ENCODE measurements at places on chromosomes 16 and 17. TPM values are rescaled to one million over a fixed set of nuclear protein-coding genes. Genes with fewer than 3 reads are reported as not detected.

- no peak overlapping the region for H3K4me3 ChIP-seq
- H3K27ac ChIP-seq, result no peak overlapping the region
- no peak for DNase-seq
Measured at GRCh38 chr17:41417576-41418015, 6.8 kb downstream of the KRT37 start.

DNA sequence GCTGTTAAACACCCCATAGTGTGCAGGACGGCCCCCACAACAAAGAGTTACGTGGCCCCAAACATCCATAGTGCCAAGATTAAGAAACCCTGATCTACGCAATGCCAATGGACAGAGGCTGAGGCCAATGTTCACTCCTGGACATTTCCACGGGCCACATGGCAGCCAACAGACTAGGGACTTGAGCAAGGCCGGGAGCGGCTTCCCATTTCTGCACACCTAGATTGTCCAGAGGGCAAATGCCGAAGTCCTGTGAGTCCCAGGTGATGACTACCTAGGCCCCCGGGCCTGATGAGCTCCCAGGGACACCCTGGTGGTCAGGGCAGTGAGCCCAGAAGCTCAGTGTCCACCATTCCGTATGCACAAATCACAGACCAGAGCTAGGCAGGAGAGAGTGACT is 95.5 kb downstream of the AMFR start:
- H3K4me3 ChIP-seq, result no peak overlapping the region
- no peaks in the 10 kb centered on the region for H3K36me3 ChIP-seq
- H3K27me3 ChIP-seq, result no peaks in the 10 kb centered on the region
- no peak for DNase-seq

GRCh38 chr17:41061964-41062363 is 2.0 kb upstream of the KRTAP2-3 start:
- no peak for DNase-seq
- no peak overlapping the region for H3K4me3 ChIP-seq
- no peaks in the 10 kb centered on the region for H3K36me3 ChIP-seq
- no peak overlapping the region for H3K27ac ChIP-seq
- no peaks in the 10 kb centered on the region for H3K4me1 ChIP-seq

- H3K4me1 ChIP-seq, result peaks cover 21% of the 10 kb centered on the region
- no peak overlapping the region for H3K27ac ChIP-seq
- no peaks in the 10 kb centered on the region for H3K27me3 ChIP-seq
- no peak overlapping the region for H3K4me3 ChIP-seq
- H3K36me3 ChIP-seq, result no peaks in the 10 kb centered on the region
- DNase-seq, result no peak
Measured at GRCh38 chr16:14530046-14530445, 100.0 kb downstream of the PARN start.

DNA sequence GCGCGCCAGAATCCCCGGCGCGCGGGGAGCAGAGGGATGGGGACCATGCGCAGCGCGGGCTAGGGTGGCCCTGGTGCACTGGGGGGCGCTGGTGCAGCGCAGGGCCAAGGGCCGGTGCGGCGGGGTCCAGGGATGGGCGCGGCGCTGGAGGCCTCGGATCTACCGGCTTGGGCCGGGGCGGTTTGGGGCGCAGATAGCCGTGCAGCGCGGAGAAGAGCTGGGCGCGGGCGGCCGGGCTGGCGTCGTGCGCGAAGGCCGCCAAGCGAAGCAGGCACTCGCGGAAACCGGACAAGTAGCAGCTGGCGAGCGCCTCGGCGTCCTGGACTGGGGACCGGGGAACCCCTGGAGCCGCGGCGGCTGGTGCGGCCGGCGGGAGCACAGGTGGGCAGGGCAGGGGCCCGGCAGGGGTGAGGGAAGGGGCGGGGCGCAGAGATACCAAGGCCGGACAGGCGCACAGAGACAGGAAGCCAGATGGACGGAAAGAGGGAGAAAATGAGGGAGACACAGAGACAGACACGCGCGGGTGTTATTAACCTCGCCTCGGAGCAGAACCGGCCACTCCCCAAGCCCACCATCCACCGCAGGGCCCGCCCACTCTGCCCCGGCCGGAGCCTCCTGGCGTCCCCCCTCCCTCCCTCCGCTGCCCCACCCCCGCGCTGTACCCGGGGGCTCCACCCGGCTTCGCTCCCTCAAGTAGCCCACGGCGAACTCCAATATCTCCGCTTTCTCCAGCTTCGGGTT is 2.1 kb downstream of the HES7 start:
- peak overlapping the region; percentile 38 for H3K4me3 ChIP-seq
- DNase-seq, result no peak
- H3K27me3 ChIP-seq, result no peaks in the 10 kb centered on the region

GRCh38 chr16:28260193-28260592 is 32.1 kb upstream of the SBK1 start:
- H3K4me3 ChIP-seq, result no peak overlapping the region
- H3K4me1 ChIP-seq, result peaks cover 15% of the 10 kb centered on the region
- no peaks in the 10 kb centered on the region for H3K27me3 ChIP-seq
- DNase-seq, result no peak

DNA sequence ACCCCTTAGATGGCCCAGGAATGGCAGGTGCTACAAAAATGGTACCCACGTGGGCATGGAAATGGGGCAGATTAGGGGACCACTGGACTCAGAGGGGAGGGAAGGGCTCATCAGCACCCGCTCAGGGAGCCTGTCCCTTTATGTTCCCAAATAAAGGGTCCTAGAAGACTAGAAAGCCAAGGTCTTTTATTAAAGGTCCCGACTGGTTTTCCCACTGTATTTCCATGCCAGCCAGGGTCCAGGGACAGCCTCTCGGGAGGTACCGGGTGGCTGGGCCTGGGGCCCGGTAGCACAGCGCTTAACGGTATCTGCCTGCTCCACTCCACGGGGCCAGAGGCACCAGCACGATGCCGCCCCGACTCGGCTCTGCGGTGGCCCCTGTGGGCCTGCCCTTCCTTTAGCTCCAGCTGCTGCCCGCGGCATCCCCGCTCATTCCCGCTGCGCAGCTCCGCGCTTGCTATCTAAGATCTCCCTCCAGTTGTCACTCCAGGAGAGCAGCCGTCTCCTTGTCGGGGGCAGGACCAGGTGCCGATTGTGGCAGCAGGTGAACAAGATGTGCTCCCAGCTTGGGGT is 1.4 kb downstream of the NT5C start:
- DNase-seq, result no peak
- H3K4me3 ChIP-seq, result peak overlapping the region; percentile 68
- H3K4me1 ChIP-seq, result no peaks in the 10 kb centered on the region
- H3K27ac ChIP-seq, result peak overlapping the region; percentile 93
- H3K36me3 ChIP-seq, result peaks cover 8% of the 10 kb centered on the region

- no peaks in the 10 kb centered on the region for H3K27me3 ChIP-seq
- H3K4me1 ChIP-seq, result no peaks in the 10 kb centered on the region
- H3K27ac ChIP-seq, result peak overlapping the region; percentile 79
- DNase-seq, result no peak
- H3K4me3 ChIP-seq, result no peak overlapping the region
- H3K36me3 ChIP-seq, result no peaks in the 10 kb centered on the region
Measured at GRCh38 chr16:65119435-65119834, 2.4 kb downstream of the CDH11 start.

DNA sequence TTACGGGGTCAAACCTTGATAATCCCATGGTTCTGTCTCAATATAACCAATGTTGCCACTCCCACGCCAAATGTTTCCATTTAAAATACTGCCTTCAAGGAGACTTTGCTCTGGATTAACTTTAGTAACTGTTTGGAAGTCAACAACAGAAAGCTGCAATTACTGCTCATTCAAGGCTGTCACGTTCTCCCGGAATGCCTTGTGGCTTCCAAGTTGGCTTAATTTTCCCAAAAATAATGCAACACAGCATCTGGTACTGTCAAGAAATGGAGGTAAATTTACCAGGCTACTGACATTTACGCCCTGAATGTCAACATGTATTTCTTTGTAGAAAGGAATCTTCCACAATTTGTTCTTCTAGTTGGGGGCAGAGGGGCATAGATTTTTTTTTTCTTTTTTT is 38.2 kb downstream of the GPRC5B start:
- no peak overlapping the region for H3K4me3 ChIP-seq
- no peak overlapping the region for H3K27ac ChIP-seq
- H3K4me1 ChIP-seq, result no peaks in the 10 kb centered on the region
- DNase-seq, result no peak
- no peaks in the 10 kb centered on the region for H3K27me3 ChIP-seq

- H3K4me1 ChIP-seq, result peaks cover 38% of the 10 kb centered on the region
- H3K4me3 ChIP-seq, result no peak overlapping the region
- no peak overlapping the region for H3K27ac ChIP-seq
- H3K27me3 ChIP-seq, result no peaks in the 10 kb centered on the region
Measured at GRCh38 chr16:67196881-67197280, 2.0 kb upstream of the ELMO3 start.

GRCh38 chr17:48148854-48149786 is 41.6 kb downstream of the SNX11 start:
- no peaks in the 10 kb centered on the region for H3K27me3 ChIP-seq
- H3K4me3 ChIP-seq, result no peak overlapping the region
- no peaks in the 10 kb centered on the region for H3K36me3 ChIP-seq
- no peak for DNase-seq
- H3K4me1 ChIP-seq, result no peaks in the 10 kb centered on the region
- no peak overlapping the region for H3K27ac ChIP-seq

DNA sequence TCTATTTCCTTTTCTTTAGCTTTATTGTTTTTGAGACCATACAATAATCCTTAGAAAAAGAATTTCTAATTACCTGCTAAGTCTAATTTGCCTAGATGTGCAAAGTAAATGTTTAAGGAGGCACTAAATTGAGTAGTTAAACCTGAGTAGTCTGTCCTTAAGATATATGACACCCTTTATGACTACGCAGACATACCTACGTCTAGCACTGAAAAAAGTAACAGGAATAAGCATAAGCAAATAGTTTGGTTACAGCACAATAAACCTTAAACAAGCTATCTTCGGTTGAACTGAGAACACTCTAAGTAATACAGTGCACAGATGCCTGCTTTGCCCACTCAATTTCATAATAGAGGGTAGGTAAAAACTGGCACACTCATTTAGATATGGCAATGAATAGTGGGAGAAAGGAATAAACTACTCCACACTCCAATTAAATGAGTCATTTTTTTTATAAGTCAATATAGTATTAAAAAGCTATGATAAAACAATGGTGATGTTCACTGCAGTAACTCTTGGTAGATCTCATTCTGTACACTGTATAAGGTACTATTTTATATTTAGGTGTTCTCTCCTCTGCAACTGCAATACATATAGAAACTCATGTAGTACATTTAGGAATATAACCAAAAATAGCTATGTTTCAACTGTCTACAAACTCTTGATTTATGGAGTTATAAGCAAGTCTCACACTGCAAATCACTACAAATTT is 19.7 kb upstream of the INTS2 start:
- H3K27ac ChIP-seq, result no peak overlapping the region
- H3K36me3 ChIP-seq, result peaks cover 65% of the 10 kb centered on the region
- H3K4me1 ChIP-seq, result no peaks in the 10 kb centered on the region
- H3K27me3 ChIP-seq, result no peaks in the 10 kb centered on the region
- DNase-seq, result no peak

CHST5 gene
- total RNA-seq, result not detected

PSMC5 gene
- 59.3 TPM for total RNA-seq

SPATA20 gene
- 59.3 TPM for total RNA-seq

CORO6 gene
- 65.0 TPM for total RNA-seq

JPH3 gene
- 0.11 TPM for total RNA-seq

CD300LB gene
- 0.31 TPM for total RNA-seq
